ENCODE measurements at places on chromosomes 12 and 14. TPM values are rescaled to one million over a fixed set of nuclear protein-coding genes. Genes with fewer than 3 reads are reported as not detected.

RFLNA gene
- polyA plus RNA-seq = 0.20 TPM

CD163 gene
- polyA plus RNA-seq = not detected

RARG gene
- 36.3 TPM for polyA plus RNA-seq

NKX2-1 gene
- not detected for polyA plus RNA-seq

SMCO2 gene
- 0.07 TPM for polyA plus RNA-seq

MRPS35 gene
- polyA plus RNA-seq = 53.1 TPM

TMEM179 gene
- not detected for polyA plus RNA-seq

MYF5 gene
- polyA plus RNA-seq = not detected

FGF23 gene
- not detected for polyA plus RNA-seq

OAS1 gene
- polyA plus RNA-seq = 5.8 TPM

NPFF gene
- not detected for polyA plus RNA-seq

- no peak for DNase-seq
Measured at GRCh38 chr12:3038926-3039510, 38.2 kb upstream of the TSPAN9 start.

GRCh38 chr12:56079723-56080555, at the start of gene ERBB3:
Gene ERBB3, plus strand, starts transcription at chr12:56080165. Its CDS starts 136 bp downstream, at chr12:56080301.
- DNase-seq = peak; percentile 88

GRCh38 chr12:52119398-52120254, 40.1 kb downstream of the SMIM41 start:
- no peak for DNase-seq

- no peak for DNase-seq
Measured at GRCh38 chr12:3075315-3075714, 1.9 kb upstream of the TSPAN9 start.

DNA sequence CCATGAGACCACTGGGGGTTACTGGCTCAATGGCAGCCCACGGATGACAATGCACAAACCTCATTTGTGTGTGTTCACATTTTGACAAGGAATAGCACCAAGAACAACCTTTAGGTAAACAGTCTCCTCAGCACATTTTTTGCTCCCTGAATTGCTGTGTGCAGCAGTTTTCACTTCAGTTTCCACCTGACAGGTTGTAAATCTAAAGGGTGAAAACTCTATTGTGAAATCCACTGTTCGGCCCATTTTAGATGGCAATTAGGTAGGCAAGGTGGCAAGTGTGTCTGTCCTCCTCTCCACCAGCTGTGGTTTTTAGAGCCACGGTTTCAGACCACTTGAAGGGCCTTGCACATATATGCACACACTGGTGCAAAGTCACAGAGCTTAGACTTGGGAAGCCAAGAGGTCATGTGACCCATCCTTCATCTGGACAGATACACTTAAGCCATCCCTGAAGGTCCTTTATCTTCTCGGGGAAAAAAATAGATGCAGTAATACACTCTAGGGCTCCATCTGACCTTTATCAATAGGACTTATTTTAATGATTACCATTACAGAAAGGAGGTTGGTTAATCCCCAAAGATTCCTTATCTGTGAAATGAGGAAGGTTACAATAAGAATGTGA, 23.2 kb downstream of the HAL start:
- no peak for DNase-seq

DNA sequence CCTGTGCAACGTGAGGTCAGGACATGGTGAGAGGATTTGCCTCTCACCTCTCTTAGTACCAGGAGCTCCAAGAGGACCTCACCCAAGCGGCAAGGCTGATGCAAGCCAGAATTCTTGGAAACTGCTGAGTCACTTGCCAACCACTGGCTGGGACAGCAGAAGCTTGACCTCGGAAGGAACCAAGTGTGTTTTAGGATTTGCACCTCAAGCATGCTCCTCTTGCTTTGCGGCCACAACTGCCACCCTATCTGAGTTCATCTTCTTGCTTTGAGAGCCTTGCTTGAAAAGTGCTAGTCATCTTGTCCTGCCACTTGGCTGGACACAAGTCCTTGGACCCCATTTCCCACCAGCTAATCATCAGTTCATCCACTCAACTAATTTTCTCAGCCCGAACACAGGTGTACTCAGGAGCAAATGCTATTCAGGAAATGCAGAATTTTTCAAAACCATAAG, 195.8 kb downstream of the SLC25A21 start:
- DNase-seq = peak; percentile 58

DNA sequence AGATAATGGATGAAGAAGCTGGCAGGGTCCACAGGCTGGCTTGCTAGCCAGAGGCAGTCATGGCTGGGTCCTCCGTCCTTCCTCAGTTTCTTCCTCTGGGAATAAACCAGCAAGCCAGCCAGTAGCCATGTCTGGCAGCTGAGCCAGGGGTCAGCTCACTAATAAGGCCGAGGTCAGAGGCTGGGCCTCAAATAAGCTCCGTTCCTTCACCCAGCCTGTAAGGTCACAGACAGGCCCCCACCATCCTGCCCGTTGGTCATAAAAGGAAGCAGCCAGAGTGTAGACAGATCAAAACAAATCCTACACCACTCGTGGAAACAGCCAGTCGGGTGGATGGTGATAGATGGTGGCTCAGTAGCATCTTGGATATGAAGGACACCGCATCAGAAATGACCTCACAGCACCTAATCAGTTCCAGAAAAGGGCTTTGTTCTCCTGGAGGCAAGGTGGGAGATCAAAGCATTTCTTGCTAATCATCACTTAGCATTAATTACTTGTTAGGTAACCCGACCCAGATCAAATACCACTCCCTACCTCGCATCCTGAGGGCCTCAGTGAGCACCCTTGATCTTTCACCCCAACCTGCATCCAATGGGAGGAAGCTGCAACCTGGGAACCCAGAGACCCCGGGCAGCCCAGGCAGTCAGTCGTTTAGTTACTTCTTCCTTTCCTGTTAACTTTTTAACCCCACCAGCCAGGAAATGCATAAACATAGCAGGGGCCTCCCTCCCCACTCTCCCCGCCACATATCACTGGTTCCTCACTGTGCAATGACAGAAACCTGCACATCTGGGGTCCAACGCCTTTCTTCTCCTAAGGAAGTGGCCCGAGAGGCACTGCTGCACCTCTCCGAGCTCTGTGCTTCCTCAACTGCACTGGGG, 90.2 kb downstream of the KDM2B start:
- DNase-seq = no peak

DNA sequence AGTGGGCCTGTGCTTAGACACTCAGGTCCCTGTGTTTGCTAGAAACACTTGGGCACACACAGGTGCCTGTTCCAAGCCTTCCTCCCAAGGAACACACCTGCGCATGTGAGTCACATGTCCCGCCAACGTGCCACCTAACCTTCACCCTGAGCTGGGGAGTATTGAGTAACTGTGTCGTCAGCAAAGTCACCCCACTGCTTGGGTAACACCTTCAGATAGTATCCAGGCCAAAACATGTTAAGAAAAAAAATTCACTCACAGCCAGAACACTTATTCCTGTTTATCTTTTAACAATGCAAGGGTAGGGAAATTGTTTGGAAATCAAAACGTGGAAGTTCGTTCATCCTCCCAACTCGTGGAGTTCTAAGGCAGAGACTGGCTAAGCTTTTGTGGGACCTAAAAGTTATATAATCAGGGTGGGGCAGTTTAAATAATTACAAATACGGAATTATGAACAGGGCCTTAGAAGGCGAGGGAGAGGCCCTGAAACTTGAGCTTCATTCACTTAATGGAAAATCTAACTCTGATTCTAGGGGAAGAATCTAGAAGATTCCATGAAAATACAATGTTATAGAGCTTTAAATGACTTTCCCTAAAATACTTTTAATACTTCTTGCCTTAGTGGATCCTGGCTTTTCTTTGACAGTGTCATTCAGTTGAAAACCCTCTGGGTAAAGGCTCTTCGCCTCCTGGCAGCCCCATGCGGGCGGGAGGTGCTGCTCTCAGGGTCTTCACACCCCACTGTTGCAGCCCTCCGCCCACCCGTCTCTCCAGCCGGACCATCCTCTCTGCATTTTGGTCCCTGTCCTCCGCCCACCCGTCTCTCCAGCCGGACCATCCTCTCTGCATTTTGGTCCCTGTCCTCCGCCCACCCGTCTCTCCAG, 30.3 kb upstream of the ADIPOR2 start:
- DNase-seq = peak; percentile 90

DNA sequence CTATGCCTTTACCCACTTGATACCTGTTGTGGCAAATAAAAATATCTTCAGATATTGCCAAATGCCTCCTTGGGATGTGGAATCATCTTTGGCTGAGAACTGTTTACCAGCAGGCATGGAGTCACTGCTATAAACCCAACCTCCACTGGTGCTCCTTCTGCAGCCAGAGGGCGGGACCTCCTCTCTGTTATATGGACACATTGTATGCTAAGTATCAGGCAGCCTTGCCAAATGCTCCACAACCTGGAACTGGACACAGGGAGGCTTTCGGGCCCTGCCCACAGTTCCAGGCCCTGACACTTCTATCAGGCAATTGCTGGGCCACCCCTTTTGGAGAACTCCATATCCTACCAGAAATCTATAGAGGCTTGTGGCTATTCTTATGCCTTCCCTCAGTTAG, 201.0 kb downstream of the TMX1 start:
- peak; percentile 38 for DNase-seq

DNA sequence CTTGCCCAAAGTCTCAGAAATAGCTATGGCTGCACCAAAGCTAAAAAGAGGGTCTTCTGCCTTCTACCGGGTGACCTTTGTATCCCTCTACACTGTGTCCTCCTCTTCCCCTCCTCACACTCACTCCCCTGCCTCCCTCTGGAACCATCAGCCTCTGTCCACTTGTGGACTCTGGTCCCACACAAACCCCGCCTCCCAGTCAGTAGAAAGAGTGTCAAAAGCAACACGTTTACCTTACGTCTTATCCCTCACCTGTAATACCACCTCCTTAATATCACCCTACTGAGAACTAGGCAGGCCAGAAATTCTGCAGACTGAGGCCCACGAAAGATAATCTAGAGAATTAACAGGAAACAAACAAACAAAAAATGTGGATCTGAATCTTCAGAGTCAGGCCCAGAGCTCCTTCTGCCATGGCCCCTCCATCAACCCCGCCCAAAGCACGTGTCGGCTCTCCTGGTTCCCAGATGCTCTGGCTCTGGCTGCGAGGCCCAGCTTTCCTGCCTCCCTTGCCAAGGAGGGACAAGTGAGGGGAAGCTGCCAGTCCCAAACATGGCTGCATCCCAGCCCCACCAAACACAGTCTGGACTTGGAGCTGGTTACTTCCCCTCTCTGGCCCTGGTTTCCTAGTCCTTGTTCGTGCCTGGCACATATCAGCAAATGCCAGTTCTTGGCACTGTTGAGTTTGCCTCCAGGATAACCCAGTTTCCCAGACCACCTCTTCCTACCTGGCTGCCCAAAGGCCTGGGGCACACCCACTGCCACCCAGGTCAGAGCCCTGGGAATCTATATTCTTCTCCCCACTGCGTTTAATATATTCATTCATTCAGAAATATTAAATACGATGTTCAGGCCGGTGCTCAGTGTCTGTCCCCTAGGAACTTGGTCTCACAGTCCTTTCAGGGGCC, 2.7 kb downstream of the ACTN1 start:
- DNase-seq = peak; percentile 44

- DNase-seq = no peak
Measured at GRCh38 chr12:117192057-117192456, 1.8 kb upstream of the FBXO21 start.

- DNase-seq = no peak
Measured at GRCh38 chr12:58976146-58976545, 55.8 kb upstream of the LRIG3 start.

DNA sequence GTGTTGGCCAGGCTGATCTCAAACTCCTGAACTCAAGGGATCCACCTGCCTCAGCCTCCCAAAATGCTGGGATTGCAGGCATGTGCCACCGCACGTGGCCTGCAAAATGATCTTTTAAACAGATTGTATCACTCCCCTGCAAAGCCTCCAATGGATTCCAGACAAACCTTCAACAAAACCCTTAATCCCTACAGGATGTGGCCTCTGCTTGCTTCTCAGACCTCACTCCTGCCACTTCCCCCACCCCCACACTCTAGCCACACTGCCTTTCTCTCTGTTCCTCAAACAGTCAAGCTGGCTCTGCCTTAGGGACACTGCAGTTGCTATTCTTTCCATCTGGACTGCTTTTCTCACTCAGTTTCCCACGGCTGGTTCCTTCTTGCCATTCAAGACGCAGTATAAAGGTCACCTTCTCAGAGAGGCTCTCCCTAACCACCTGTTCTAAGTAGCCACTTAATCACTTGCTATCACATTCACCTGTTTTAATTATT, 47.3 kb upstream of the TMED10 start:
- no peak for DNase-seq

DNA sequence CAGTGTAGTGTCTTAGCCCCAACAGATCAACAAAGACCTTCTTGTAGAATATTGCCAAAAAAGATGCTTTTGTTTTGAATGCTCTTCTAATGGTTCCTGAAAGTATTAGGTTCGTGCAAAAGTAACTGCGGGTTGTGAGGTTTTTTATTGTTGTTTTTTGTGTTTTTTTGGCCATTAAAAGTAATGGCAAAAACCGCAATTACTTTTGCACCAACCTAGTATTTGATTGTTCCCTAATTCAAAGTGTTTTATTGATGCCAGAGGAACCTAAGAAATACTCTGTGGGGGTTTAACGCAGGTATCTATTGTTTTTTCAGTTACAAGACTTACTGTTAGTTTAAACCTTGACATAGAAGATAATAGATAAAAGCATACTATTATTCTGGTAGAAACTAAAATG, 150.8 kb upstream of the DAAM1 start:
- DNase-seq = no peak

GRCh38 chr14:77980475-77981321, 180.8 kb downstream of the ADCK1 start:
- DNase-seq = peak; percentile 35

All from mammary epithelial cell (primary cell).